NCI-H1048 (cell line): ENCODE measurements at places on chromosomes 4 and X.

DNA sequence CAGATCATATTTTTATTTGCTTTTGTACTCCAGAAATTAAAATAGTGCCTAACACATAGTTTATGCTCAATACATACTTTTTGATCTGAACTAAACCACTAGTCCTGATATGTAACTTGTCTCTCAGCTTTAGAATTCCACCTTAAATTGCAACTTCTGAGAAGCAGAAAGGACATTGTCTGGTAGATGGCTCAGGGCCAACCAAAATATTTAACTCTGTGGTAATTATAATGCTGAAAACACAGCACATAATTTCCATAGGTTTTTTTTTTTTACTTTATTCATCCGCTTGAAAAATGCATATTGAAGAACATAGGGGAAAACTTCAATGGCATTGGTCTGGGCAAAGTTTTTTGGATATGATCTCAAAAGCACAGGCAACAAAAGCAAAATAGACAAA lies 59.3 kb downstream of the AREG start:
- DNase-seq = no peak

GRCh38 chr4:17055788-17056187 lies 157.3 kb upstream of the LDB2 start:
- no peak for DNase-seq

GRCh38 chr4:124505211-124505610 lies 207.3 kb downstream of the ANKRD50 start:
- DNase-seq = no peak

DNA sequence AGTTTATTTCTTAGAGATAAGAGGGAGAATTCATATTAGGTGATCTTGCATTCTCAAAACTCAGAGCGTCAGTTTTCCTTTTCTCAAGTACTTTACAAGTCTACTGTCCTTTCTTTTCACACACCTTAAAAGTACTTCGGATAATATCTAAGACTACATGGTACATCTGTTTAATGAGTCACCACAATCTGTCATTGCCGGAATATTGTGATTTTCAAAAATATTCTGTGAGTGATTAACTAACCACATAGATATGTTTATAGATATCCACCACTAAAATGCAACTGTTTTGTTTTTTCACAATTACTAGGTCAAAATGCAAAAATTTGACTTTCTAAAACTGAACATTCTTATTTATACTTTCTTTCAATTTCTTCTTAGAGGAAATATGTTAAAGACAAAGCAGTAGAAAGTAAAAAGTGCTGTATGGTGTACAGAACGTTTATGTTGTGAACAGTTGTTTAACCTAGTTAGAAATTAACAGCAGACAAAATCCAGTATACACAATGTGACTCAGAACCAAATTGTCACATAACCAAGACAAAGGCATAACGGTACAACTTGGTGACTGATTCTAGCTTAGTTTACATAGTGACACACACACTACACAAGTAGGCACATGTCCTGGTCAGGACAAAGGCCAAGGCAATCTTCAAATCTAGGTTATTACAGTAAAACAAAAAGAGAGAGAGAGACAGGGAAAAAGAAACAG lies 482.9 kb downstream of the NAF1 start:
- no peak for DNase-seq

DNA sequence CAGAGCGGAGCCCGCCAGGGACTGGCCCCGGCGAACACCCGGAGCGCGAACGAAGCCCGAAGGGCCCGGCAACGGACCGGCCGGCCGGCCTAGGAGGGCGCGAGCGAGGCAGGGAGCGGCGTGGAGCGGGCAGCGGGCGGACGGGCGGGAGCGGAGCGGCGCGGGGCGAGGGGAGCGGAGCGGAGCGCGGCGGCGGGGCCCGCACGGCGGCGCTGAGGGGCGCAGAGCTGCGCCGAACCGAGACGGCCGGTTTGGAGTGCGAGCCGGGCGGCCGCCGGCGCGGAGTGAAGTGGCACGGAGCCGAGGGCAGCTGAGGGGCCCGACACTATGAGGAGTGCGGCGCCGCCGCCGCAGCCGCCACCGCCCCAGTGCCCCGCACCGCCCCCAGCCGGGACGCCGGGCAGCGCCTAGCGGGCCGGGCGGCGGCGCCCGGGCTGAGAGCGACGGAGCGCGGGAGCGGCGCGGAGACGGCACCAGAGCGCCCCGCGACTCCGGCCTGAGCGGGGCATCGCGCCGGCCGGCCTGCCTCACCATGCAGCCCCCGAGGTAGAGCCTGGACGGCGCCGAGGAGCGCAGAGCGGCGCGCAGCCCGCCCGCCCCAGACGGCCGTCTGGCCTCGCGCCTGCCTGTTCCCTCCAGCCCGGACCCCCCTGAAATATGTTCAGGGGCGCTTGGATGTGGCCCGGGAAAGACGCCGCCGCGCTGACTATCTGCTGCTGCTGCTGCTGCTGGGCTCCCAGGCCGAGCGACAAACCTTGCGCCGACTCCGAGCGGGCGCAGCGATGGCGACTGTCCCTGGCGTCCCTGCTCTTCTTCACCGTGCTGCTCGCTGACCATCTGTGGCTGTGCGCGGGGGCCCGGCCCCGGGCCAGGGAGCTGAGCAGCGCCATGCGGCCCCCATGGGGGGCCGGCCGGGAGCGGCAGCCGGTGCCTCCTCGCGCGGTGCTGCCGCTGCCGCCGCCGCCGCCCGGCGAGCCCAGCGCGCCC lies 793 bp downstream of the NALF2 start:
- DNase-seq = no peak

GRCh38 chrX:55240788-55241340 lies 20.7 kb downstream of the PAGE5 start:
- DNase-seq = no peak
